ENCODE measurements at places on chromosomes 2 and 18.

DNA sequence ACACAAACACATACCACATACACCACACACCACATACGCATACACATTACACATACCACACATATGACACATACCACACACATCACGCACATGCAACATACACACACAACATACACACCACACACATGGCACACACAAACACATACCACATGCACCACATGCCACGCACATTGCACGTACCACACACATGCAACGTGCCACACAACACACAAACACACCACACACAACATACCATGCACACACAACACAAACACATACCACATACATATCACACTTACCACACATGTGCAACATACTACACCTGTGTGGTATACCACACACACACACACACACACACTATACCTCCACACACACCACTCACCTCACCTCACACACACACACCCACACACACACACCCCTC lies 15.0 kb downstream of the TMEM177 start:
- DNase-seq, result no peak

DNA sequence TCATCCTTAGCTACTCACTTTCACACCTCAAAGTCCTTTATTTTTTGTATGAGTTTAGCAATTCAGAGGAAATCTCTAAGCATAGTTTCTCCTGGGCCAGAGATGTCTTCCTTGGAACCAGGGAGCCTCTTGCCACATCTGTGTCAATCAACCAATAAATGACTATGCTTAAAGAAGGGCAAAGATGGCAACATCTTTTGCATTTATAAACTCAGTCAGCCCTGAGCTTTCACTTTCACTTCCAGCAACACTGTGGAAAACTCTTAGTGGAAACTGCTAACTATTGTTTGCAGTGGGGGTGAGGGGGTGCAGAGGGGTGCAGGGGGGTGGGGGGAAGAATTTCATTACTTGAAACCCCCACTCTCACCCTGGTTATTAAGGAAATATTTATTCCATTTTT lies 3.4 kb downstream of the ACVR1C start:
- DNase-seq, result peak; percentile 19

GRCh38 chr2:173903601-173904394 lies 61.4 kb downstream of the SP3 start:
- no peak for DNase-seq

DNA sequence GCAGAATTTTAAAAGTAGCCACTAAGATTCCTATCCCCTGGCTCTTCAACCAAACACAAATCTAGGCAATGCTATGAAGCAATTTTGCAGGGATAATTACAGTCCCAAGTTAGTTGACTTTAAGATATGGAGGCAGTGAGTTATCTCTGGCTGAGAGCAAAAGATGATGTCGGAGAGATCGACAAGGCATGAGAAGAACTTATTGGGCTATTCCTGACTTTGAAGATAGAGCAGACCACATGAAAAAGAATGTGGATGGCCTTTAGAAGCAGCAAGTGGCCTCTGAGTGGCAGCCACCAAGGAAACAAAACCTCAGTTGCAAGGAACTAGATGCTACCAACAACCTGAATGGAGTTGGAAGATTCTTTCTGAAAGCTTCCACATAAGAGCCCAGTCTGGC lies 58.2 kb upstream of the PPM1B start:
- no peak for DNase-seq

GRCh38 chr18:48164116-48164515 lies 233.7 kb upstream of the SMAD2 start:
- no peak for DNase-seq

- no peak for DNase-seq
These were observed 251.1 kb upstream of the TRIB2 start for GRCh38 chr2:12465631-12466135.

GRCh38 chr2:227942021-227942420 lies 70.6 kb downstream of the DAW1 start:
- no peak for DNase-seq

GRCh38 chr18:3360211-3360610 lies 89.8 kb upstream of the TGIF1 start:
- DNase-seq, result peak; percentile 43

DNA sequence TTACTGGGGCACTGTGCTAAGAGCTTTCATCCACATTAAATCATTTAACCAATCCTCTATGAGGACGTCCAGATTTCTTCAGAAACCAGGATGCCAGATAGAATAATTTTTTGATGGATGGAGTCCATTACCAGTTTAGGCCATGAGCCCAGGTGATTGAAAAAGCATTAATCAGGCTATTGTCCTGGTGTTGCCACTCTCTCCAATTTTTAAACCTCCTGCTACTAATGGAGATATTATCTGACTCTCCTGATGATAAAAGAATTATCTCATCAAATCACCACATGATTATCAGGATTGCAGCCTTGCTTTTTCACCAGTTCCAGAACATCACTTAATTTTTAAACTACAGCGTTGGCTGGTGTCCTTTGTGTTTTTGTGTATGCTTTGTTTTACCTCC lies 402.2 kb downstream of the CLIP4 start:
- no peak for DNase-seq

- DNase-seq, result no peak
These were observed 339.2 kb downstream of the EN1 start for GRCh38 chr2:118508282-118508681.

- DNase-seq, result no peak
These were observed 265.7 kb upstream of the HS6ST1 start for GRCh38 chr2:128584296-128584890.

GRCh38 chr2:126986631-126987187 lies 88.0 kb downstream of the TEX51 start:
- DNase-seq, result no peak

DNA sequence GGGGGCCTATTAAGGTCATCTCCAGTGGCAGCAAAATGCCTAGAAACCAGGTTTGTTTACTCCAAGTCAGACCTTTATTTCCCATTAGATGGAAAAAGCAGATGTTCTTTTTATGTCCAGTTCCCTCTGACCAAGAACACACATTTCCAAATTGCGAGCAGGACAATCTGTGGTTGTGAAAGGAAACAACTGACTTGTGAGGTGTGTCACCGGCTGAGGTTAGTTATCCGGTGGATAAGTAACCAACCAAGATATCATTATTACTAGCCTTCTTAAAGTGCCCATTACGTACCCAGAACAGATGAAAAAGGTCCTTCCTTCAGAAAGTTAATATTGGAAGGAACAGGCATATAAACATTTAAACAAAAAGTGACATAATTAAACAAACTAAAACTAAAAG lies 112.9 kb downstream of the THADA start:
- DNase-seq, result no peak

- DNase-seq, result no peak
These were observed 2.1 kb upstream of the PID1 start for GRCh38 chr2:229273006-229273722.

DNA sequence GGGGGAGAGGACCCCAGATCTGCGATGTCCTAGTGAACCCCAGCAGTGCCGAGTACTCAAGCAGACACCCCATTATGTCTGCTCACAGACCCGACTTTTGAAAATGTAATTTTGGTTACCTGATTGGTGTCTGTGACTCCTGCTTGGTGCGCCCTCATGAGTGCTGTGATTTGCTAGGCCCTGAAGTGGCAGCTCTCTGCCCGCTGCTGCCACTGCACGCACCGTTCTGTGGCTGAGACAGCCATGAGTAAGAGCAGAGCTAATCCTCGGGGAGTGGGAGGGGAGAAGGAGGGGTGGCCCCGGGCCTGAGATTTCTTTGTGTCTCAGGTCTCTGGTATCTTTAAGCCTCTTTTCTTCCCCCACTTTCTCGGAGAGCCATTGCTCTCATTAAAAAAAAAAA lies 18.2 kb downstream of the FHOD3 start:
- DNase-seq, result no peak

- no peak for DNase-seq
These were observed 103.3 kb upstream of the KLF7 start for GRCh38 chr2:207269038-207269437.

- no peak for DNase-seq
These were observed 110.5 kb upstream of the NCK2 start for GRCh38 chr2:105634198-105634597.

- no peak for DNase-seq
These were observed 18.0 kb upstream of the FAP start for GRCh38 chr2:162261032-162261945.

DNA sequence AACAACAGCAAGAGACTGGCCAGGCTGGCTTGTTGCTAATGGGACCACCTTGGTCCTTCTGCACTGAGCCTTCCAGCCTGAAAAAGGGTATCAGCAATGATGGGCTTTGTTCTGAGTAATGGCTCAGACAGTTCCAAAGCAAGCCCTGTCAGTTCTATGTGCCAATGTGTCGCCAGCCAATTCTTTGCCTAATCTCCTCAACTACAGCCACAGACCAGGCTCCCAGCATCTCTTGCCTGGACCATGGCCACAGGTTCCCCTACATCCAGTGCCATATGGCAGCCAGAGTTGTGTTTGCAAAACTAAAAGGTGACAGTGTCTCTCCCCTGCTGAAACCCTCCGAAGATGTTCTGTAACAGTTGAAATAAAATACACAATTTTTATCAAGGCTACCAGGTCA lies 61.5 kb upstream of the TMEM177 start:
- no peak for DNase-seq

DNA sequence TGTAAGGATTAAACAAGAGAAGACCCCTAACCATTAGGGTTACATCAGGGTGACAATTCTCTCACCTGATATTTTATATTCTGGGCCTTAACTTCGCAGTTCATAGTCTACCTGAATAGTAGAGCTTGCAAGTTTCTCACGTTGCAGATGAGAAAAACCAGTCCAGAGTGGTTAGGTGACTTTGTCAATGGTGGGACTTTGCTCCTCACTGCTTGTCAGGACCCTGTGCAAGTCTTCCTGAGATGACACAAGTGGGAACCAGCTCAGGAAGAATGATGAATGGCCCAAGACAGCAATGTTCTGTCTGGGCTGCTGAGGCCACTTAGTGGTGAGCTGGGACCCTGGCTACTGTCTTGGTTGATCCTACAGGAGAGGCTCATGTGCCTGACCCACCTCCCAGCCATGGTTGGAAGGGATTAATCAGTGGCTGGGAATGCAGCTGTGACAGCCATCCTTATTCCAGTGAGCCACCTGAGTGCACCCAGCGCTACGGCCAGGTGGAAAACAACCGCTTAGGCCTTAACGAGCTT lies 16.9 kb downstream of the LGALSL start:
- DNase-seq, result no peak

DNA sequence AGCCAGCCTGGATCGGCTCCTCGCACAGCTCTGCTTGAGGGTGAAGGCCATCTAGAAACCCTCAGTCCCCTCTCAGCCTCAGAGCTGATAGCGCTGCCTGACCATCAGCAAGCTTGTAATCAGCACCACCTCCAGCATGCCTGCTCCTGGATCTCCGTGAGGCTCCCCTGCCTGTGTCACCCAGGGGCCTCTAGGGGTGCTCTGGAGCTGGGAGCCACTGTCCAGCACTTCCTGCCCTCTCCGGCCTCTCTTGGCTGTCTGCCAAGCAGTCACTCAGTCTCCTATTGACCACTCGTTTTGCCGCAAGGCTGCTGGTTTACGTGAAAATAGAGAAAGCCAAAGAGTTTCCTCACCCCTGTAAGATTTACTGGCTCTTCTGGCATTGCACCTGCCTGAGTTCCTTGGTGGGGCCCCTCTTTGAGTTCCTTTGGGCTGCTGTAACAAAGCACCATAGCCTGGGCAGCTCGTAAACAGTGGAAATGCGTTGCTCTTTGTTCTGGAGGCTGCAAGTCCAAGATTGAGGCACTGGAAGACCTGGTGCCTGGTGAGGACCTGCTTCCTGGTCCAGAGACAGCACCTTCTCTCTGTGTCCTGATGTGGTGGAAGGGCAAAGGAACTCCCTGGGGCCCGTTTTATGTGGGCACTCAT lies 17.9 kb downstream of the CAPN10 start:
- DNase-seq, result peak; percentile 100

DNA sequence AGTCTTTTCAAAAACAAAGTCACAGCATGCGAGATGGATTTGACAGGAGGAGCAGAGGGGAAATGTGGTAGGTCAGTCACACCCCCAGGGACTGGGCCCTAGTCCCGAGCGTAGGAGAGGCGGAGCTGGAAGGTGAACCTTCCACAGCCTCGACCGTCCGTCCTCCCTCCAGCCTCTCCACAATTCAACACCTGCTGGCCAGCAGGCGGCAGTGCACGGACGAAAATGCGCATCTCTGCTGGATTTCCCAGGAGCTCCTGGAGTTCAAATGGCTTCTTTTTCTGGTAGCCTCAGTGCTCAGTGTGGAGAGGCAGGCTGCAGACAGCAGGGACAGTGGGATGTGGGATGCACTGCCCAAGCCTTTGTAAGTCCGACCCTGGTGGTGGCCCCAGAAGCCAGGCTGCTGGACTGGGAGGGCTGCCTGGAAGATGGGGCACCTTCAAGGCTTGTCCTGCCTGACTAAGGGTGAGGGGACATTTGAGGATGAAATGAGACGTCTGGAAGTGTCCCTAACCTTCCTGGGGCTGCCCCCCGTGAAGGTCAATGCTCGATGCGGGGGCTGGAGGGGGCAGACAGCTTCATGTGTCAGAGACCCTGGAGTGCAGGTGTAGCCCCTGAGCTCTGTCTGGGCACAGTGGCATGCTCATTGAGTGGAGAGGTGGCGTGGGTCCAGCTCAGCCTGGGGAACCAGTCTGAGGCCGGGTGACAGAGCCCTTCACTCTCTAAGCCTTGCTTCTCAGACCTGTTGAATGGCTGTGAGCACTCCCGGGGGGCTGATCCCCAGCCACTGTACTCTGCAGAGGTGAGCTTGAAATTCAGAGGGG lies 189.5 kb downstream of the TFCP2L1 start:
- peak; percentile 85 for DNase-seq

GRCh38 chr2:233062451-233062850 lies 2.3 kb downstream of the INPP5D start:
- no peak for DNase-seq

Measured in HuH-7 (cell line).